Liver (tissue), 10 donors: ENCODE measurements at places on chromosomes 3 and 15. TPM values are rescaled to one million over a fixed set of nuclear protein-coding genes. Genes with fewer than 3 reads are reported as not detected.

- no peaks in the 10 kb centered on the region for H3K4me1 ChIP-seq
- no peaks in the 10 kb centered on the region for H3K36me3 ChIP-seq
- H3K4me3 ChIP-seq, result no peak overlapping the region
Observed at GRCh38 chr3:140225996-140226395, 291.0 kb downstream of the CLSTN2 start.

DNA sequence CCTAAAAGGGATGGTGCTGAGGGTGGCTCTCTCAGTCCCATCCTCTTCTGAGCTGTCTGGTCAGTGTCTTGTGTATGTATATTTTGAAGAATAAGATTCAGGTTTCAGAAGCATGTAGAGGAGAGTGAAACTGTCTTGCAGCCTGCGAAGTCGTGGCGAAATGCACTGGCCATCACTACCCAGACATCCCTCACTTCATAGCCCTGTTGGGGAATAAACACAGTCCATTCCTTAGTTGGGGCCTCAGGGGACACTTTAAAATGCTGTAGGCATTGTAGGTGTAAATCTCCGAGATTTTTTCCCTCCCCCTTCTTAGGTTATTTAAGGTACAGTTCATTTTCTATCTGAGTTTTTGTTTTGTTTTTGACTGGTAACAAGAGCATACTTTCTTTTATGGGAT is 93.8 kb downstream of the DNASE1L3 start:
- H3K36me3 ChIP-seq, result peaks cover 24% of the 10 kb centered on the region
- DNase-seq, result no peak
- H3K27me3 ChIP-seq, result no peaks in the 10 kb centered on the region
- peak overlapping the region; percentile 88 for H3K27ac ChIP-seq

DNA sequence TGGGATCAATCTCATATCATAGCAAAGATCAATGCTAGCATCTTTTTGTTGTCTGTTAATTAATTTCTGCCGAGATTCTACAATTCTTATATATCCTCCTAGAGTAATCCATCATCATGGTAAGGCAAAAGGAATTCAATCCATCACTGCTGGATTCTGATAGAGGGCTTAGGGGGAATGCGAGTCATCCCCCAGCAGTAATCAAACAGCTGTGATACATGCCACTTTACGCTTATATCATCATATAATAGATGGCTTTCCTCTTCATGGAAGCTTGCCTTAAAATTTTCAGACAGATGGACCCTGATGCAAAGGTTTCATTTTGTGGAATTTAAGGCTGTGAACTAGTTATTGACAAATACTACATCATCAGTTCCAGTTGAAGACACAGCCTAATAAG is 645.9 kb downstream of the CADM2 start:
- DNase-seq, result no peak
- H3K27me3 ChIP-seq, result no peaks in the 10 kb centered on the region
- H3K36me3 ChIP-seq, result no peaks in the 10 kb centered on the region
- no peak overlapping the region for H3K4me3 ChIP-seq
- H3K27ac ChIP-seq, result no peak overlapping the region

- no peaks in the 10 kb centered on the region for H3K4me1 ChIP-seq
- no peak overlapping the region for H3K27ac ChIP-seq
- no peaks in the 10 kb centered on the region for H3K27me3 ChIP-seq
- no peaks in the 10 kb centered on the region for H3K36me3 ChIP-seq
Observed at GRCh38 chr15:26630857-26631256, 142.0 kb downstream of the GABRB3 start.

- H3K36me3 ChIP-seq, result no peaks in the 10 kb centered on the region
- no peaks in the 10 kb centered on the region for H3K27me3 ChIP-seq
- no peaks in the 10 kb centered on the region for H3K4me1 ChIP-seq
- H3K4me3 ChIP-seq, result no peak overlapping the region
Observed at GRCh38 chr15:49438962-49439631, 16.1 kb downstream of the FGF7 start.

GRCh38 chr3:52752045-52752660 is 18.6 kb downstream of the NEK4 start:
- no peak overlapping the region for H3K27ac ChIP-seq
- no peaks in the 10 kb centered on the region for H3K4me1 ChIP-seq
- H3K4me3 ChIP-seq, result no peak overlapping the region
- H3K27me3 ChIP-seq, result no peaks in the 10 kb centered on the region
- DNase-seq, result no peak

DNA sequence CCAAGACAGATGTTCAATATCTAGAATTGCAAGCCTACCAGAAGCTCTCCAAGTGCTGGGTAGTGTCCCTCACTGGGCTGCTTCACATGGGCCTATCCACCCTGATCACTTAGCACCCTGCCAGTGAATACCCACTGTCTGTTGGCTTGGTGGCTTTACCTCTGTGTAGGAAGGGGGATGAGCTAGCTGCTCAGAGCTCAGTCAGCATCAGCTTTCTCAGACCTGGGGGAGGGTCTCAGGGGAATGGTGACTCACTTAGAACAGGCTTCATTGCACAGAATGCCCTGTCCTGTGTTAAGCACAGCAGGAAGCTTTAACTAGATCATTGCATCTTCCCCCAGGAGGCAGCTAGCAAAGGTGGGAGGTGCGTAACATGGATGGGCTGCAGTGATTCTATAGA is 209.8 kb downstream of the PDCD6IP start:
- H3K27me3 ChIP-seq, result no peaks in the 10 kb centered on the region
- DNase-seq, result no peak
- no peaks in the 10 kb centered on the region for H3K36me3 ChIP-seq
- no peak overlapping the region for H3K27ac ChIP-seq
- H3K4me1 ChIP-seq, result no peaks in the 10 kb centered on the region

DNA sequence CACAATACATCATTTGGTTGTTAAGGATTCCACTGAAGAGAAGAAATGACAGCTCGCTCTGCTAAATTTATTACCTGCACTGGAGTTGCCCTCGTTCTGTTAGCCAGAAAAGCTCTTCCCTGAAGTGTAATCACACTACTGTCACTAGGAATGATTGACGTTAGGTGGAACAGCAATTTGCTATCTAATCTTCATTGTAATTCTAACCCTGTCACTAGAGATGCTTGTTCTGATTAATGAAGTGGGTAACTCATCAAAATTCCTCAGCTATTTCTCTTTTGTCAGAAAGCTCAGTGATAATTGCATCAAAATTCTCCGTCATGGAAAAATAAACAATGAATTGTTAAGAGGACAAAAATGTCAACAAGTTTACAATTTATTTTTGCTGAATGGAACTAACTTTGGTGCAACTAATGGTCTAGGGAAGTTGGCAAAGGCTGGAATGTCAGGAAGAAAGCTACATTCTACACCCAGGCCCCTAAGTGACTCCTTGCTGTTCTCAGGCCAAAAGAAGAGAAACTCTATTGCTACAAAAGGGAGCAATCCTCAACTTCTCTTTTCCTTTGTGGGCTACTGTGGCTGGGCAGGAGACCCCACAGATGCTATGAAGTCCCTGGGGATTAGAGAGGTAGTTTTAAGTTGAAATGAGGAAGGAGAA is 34.1 kb downstream of the CCDC191 start:
- H3K27me3 ChIP-seq, result no peaks in the 10 kb centered on the region
- no peak for DNase-seq
- H3K4me1 ChIP-seq, result no peaks in the 10 kb centered on the region

DNA sequence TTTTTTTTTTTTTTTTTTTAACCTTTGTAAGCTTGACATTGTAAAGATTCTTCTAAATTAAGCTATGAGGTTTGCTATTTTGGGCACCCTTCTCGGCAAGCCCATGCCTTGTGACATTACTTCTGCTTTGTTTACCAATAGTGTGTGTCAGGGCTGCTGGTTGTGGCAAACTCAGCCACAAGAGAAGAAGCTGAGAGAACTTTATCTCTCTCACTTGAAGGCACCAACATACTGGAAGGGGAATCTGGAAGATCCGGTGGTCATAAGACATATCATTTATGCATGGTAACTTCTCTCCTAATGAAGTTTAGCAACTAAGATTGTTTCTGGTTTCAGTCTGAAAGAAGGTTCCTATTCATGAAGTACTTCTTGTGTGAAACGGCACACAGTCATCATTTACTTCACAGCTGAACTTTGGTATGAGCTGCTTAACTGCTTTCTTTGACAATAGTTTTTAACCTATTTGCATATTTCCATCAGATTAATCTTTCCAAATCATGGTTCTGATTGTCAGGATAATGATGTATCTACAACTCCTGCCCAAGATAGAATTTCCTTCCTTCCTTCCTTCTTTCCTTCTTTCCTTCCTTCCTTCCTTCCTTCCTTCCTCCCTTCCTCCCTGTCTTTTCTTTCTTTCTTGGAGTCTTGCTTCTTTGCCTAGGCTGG is 189.3 kb downstream of the NFKBIZ start:
- no peak overlapping the region for H3K4me3 ChIP-seq
- DNase-seq, result no peak
- H3K36me3 ChIP-seq, result no peaks in the 10 kb centered on the region
- no peak overlapping the region for H3K27ac ChIP-seq
- H3K27me3 ChIP-seq, result no peaks in the 10 kb centered on the region
- H3K4me1 ChIP-seq, result no peaks in the 10 kb centered on the region

DNA sequence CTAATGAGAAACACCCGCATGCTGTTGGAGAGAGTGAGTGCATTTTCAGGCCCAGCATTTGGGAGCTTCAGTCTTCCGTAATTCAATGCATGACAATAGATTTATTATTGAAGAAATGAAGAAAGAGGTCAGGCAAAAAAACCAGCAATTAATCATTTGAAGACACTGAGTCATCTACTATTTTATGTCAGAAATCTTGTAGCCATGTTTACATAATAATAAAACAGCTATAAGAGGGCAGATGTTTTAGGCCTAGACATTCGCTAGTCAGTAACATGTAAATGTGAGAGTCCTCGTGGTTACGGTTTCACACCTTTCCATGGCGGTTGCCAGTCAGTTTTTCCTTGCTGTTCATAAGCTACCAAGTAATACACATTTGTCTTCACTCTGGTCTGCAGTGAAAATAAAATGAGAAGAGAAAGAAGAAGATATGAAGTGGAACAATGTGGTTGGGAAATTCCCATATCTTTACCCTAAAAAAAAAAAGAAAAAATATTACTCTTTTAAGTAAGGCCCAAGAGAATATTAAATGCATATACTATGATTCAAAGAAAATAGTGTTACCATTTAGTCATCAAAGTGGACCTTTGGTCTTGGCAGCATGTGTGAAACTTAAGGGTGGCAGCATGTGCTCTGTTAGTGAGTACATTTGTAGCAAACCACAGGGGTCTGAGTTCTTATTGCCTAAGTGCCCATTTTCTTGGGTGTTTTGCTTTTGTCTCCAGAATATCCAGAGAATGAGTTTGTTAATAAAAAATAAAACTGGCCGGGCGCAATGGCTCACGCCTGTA is 140.5 kb upstream of the TBL1XR1 start:
- H3K27ac ChIP-seq, result no peak overlapping the region
- H3K27me3 ChIP-seq, result no peaks in the 10 kb centered on the region
- H3K4me1 ChIP-seq, result no peaks in the 10 kb centered on the region

DNA sequence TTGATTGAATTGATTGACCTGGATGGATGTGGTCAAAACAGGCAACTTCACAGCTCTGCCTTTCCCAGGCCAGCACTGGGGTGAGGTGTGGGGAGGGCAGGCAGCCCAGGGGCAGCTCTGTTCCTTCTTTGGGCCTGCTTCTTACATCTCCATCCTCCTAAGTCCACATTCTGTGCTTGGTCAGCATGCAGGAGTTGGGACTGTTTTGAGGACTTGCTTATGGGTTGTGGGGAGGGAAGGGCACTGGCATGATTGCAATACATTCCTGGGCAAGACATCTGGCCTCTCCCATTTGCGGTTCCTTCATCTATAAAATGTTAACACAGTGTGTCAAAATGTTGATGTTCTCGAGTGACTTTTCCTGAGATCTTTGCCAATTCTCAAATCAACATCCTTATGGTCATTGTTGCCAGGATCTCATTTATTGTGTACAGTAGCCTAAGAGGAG is 84.1 kb downstream of the ST6GAL1 start:
- no peaks in the 10 kb centered on the region for H3K27me3 ChIP-seq
- no peaks in the 10 kb centered on the region for H3K36me3 ChIP-seq
- peaks cover 14% of the 10 kb centered on the region for H3K4me1 ChIP-seq
- no peak overlapping the region for H3K4me3 ChIP-seq
- H3K27ac ChIP-seq, result no peak overlapping the region

DNA sequence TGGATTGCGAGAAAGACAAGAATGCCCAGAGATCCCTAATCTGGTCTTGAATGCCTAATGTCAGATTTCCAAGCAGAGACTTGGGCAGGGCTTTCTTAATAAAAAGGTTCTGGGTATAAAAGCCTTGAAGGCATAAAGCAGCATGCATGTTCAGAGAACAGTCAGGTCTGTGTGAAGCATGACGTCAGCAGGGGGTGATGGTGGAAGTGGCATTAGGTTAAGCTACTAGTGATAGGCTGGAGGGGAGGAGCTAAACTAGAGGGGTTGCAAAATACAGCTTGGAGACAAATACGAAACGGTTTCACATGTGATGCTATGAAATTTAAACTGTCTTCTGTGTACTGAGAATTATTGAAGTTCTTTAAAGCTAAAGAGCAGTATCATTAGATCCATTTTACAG is 125.6 kb downstream of the VPS8 start:
- no peaks in the 10 kb centered on the region for H3K27me3 ChIP-seq
- peaks cover 6% of the 10 kb centered on the region for H3K36me3 ChIP-seq
- H3K27ac ChIP-seq, result no peak overlapping the region
- DNase-seq, result no peak
- H3K4me1 ChIP-seq, result no peaks in the 10 kb centered on the region

GRCh38 chr3:188223936-188224335 is 70.0 kb downstream of the LPP start:
- no peaks in the 10 kb centered on the region for H3K27me3 ChIP-seq
- no peak overlapping the region for H3K27ac ChIP-seq
- peaks cover 7% of the 10 kb centered on the region for H3K4me1 ChIP-seq
- no peak overlapping the region for H3K4me3 ChIP-seq
- no peak for DNase-seq
- no peaks in the 10 kb centered on the region for H3K36me3 ChIP-seq

GRCh38 chr3:16913264-16913580 is 28.5 kb downstream of the PLCL2 start:
- no peak overlapping the region for H3K27ac ChIP-seq
- H3K36me3 ChIP-seq, result no peaks in the 10 kb centered on the region
- DNase-seq, result no peak
- no peak overlapping the region for H3K4me3 ChIP-seq
- no peaks in the 10 kb centered on the region for H3K27me3 ChIP-seq

- H3K27me3 ChIP-seq, result no peaks in the 10 kb centered on the region
- H3K4me1 ChIP-seq, result peaks cover 5% of the 10 kb centered on the region
- H3K36me3 ChIP-seq, result no peaks in the 10 kb centered on the region
- DNase-seq, result no peak
- H3K4me3 ChIP-seq, result no peak overlapping the region
- H3K27ac ChIP-seq, result no peak overlapping the region
Observed at GRCh38 chr3:70840106-70840870, 527.9 kb upstream of the MDFIC2 start.

DNA sequence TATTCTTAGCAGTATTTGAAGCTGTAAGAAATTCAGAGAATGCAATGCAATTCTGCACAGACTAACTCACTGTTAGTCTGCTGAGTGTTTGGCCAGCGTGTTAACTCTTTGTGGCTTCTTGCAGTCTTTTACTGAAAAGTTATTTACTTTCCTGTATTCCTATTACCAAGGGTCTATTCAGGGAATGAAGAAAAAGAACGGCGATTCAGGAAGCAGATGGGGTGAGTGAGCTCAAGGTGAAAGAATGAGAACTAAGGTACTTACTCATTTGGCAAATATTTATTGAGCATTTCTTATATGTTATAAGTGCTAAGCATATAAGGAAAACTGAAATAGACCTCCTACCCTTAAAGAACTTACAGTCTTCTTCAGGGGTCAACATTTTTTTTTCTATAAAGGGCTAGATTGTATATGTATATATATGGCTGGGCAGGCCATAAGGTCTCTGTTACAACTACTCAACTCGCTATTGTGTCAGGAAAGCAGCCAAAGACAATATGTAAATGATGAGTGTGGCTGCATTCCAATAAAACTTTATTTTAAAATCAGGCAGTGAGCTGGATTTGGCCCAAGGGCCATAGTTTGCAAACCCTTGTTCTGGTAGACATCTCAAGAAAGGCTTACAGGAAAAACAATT is 271.9 kb upstream of the GADL1 start:
- no peak overlapping the region for H3K27ac ChIP-seq
- H3K27me3 ChIP-seq, result no peaks in the 10 kb centered on the region
- H3K4me1 ChIP-seq, result no peaks in the 10 kb centered on the region

The ZNF660 gene
- 0.24 TPM for polyA plus RNA-seq

The CCR2 gene
- 0.68 TPM for polyA plus RNA-seq

The PLA2G4E gene
- not detected for polyA plus RNA-seq
